ENCODE measurements at places on chromosomes 4 and X.
A peak's percentile ranks its signal among the peaks of the same experiment; 100 is the strongest.

DNA sequence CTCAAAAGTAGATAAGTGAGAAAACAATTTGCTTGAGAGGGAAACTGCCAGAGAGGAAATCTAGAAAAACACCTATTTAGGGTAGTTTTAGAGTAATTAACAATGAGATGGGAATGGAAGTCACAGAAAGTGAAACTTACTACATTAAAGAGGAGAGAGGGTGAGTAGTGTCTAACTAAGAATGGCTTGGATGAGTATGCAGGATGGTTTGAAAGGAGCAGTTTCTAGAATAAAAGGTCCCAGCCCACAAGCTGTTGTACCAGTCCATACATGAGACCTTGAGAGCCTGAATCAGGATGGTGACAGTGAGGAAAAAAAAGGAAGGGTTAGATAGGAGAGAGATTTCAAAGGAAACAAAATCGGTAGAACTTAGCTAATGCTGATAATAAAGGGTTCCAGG lies 1.3 kb downstream of the GAR1 start:
- no peak for DNase-seq

DNA sequence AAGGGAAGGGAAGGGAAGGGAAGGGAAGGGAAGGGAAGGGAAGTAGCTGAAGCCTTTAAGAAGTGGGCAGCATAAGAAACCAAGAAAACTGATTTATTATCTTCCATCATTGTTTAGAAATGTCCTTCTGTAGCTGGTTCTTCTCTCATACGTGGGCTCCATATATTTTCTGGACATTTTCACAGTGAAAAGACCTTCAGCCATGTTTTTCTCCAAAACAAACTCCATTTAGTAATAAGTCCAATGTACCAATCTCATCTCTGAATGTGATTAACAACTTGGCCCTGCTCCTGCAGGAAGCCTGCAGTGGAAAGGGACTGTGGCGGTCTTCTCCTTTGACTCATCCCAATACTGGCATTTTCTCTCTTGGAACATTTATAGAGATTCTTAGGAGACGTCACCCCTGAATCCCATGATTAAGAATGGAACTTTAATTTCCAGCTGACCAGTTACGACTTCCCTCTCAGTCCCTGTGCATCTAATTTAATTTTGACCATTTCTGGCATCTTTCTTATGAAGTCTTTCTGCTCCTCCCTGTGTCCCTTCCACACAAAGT lies 96.6 kb upstream of the GUCY1A1 start:
- DNase-seq, result no peak

DNA sequence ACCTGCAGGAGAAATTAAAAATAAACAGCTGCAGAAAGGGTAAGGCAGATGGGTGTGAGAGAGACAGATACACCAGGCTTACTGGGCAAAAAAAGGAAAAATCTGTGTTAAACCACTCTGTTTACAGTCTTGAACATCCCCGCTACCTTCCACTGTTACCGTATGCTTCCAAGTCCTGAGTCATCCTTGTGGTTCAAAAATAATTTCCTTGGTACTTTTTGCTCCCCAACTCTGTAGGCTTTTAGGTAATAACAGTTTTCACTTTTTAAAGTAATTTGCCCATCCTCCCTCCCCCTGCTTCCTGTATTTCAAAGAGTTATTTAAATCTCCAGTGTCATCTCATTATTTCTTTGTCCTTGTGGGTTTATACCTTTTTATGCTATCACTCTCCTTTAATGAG lies 210.1 kb upstream of the FAT4 start:
- DNase-seq, result no peak

GRCh38 chr4:1211891-1212545 lies 36.9 kb downstream of the CTBP1 start:
- no peak for DNase-seq

- peak; percentile 10 for DNase-seq
Observed at GRCh38 chr4:143587703-143588102, 74.2 kb downstream of the SMARCA5 start.

GRCh38 chr4:137394018-137394417 lies 138.3 kb downstream of the PCDH18 start:
- DNase-seq, result peak; percentile 74

DNA sequence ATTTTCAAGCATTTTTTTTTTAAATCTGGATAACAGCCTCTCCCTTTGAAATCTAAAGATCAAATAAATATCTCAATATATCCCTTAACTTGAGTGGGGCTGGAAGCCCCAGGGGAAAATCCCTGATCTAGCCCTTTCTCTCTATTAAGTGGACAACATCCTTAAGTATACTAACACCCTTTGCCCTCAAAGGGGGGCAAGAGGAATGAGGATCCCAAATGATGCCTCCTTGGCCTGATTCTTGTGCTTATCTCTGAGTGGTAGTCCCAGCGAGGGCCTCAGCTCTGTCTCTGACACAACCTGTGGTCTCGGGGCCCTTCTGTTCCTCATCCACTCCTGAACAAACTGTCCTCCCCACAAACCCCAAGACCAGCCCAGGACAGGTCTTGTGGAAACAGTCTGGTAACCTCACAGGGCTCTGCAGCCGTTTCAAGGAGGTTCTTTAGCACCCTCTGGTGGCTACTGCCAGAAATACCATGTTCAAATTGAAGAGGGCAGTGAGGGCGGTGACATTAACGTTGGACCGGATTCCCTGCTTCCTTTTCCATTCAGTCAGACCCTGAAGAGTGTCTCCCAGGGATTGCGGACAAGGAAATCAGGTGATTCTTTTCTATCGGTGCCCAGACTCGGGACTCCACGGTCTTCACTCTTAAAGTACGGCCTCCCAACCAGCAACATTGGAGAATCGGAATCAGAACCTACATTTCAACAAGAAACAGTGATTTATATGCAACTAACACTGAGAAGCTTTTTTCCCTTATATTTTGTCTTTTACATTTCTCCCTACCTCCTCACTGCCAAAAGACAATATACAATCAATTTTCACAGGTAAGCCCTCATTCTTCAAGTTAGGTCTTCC lies 13.0 kb downstream of the CXCL13 start:
- DNase-seq, result peak; percentile 90

DNA sequence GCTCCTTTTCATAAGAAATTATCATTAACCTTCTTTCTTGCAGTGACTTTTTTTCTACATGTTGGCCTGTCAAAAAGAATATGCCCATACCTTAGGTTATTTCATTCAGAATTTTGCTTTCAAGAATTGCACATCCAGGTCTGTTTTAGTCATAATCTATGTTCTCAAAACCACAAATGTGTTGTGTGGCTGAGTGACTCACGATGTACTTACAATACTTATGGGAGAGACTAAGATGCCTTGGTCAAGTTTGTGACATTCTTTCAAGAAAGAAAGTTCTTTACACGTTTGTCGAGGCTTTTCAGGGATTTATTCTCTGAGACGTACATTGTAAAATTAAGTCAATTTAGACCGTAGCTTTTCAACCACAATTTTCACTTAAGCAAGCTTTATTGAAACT lies 396.7 kb downstream of the FSTL5 start:
- DNase-seq, result no peak

GRCh38 chr4:89152972-89153371 lies 41.6 kb downstream of the TIGD2 start:
- peak; percentile 64 for DNase-seq

- no peak for DNase-seq
Observed at GRCh38 chrX:17595456-17596035, 141.7 kb upstream of the SCML1 start.

- DNase-seq, result no peak
Observed at GRCh38 chr4:5933116-5933515, 40.2 kb upstream of the CRMP1 start.

DNA sequence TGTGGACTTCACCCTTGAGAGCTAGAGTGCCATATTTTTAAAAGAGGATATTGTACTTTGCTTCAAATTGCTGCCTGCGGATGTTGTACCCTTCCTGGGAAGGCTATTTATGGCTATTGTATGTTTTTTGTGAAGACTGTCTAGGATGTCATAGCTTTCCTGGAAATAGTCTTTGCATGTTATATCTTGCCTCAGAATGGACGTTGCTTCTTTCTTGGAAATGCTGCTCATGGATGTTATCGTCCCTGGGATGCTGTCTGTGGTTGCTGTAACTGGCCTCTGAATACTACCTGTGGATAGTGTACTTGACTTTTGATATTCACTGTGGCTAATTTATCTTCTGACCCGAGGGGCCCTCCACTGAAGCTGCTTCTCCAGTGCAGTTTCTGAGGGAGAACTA lies 146.8 kb downstream of the ENOX2 start:
- no peak for DNase-seq

GRCh38 chrX:13287816-13288215 lies 32.0 kb downstream of the ATXN3L start:
- no peak for DNase-seq

GRCh38 chr4:8666581-8666980 lies 74.0 kb downstream of the CPZ start:
- no peak for DNase-seq

- DNase-seq, result no peak
Observed at GRCh38 chr4:40434126-40434687, 99.1 kb downstream of the CHRNA9 start.

DNA sequence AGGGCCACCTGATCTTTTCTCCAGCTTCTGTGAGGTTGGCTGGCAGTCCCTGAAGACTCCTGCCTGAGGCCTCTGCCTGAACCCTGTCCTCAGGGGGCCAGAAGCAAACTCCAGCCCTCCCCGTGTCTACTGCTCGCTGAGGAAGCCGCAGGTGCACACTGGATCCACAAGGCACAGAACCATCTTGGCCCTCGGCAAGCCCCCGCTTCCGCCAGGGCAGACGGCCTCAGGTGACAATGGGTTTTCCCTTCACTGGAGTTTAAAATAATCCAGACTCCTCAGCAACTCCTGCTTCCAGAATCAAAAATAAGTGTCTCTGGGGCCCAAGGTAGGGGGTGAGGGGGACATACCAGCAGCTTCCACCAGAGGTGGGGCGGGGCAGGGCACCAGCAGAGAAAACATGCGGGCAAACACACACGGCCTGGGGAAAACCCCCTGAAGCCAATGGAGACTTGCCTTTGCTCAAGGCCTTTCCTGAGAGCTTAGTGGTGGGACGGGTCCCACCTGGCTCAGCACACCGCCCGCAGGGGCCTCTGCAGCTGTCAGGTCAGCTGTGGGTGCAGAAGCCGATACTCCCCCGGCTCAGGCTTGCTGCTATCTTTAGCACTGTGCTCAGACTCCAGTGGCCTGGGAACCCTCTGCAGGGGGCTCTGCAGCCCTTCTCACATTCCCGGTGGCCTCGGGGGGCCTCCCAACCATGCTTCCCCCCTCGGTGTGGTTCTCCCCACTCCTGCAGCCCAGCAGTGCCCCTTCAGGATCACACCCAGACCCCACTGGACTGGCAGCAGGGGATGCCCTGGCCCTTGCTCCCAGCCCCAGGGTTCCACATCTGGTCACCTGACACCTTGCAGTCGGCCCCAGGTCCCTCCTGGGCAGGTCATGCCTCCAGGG lies 1.9 kb downstream of the MYL5 start:
- DNase-seq, result no peak

DNA sequence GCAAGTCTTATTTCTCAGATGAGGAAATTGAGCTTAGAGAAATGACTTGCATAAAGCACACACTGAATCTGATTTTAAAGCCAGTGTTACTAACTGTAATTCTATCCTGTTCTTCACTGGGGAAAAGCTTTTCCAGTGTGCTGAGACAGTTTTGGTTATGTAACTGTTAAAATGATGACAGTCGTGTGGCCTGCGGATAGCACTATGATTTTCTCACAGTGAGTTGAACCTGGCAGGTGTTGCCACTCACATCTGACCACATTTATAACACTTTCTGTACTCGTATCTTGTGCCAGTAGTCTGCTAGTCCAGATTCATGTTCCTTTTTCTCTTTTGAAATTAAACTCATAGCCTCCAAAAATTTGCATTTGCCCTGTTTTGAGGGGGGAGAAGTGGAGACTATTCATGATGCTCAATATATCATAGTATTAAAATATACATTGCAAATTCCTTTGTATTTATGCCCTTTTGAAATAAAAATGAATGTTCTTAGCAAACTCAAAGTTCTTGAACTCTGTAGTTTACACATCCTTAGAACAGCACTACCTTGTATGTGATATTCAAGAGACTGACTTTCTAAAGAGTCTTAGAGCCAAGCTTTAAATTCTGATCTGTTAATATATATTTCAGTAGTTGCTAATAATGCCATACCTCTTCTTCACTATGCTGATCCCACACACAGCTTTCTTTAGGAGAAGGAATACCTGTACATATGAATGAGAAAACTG lies 132.3 kb downstream of the PDLIM5 start:
- no peak for DNase-seq

DNA sequence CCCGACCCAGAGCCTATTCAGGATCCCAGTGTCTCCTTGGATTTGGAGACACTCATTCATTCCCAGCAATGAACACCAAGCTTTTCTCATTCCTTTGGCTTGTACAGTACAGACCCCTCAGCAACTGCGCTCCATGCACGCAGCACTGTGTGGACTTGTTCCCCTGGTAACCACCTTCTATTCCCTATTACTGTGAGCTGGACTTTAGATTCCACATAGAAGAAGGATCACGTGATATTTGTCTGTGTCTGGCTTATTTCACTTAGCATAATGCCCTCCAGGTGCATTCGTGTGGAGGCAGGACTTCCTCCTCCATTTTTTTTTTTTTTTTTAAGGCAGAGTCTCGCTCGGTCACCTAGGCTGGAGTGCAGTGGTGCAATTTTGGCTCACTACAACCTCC lies 106.4 kb downstream of the PHKA2 start:
- DNase-seq, result no peak

GRCh38 chr4:78298618-78299017 lies 241.5 kb downstream of the FRAS1 start:
- no peak for DNase-seq

GRCh38 chrX:72358313-72358712 lies 52.6 kb upstream of the CITED1 start:
- DNase-seq, result no peak

GRCh38 chr4:85965529-85965928 lies 394.3 kb downstream of the MAPK10 start:
- no peak for DNase-seq

GRCh38 chr4:152935631-152936445 lies at the start of gene FHDC1:
Gene FHDC1, plus strand, starts transcription at chr4:152936323. Its CDS starts 6,735 bp downstream, at chr4:152943058.
- peak; percentile 68 for DNase-seq

GRCh38 chrX:23276475-23276874 lies 58.2 kb upstream of the PTCHD1 start:
- DNase-seq, result no peak

DNA sequence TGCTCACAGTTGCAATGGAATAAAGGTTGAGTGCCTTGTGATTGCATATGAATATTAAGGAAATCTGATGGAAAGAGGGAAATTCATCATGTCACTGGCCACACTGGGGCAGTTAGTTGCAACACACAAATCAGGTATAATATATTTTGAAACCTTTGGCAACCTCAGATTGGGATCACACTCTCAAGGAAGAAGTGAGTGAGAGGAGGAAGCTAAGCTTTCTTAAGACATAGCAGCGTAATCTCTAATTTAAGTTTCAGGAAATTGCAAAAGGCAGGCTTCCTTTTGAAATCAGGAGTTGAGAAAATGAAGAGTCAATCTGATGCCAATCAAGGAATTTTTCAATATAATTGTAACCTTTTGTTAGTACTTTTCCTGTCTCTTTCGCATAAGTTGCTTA lies 12.3 kb upstream of the CLTRN start:
- DNase-seq, result no peak

GRCh38 chr4:185589067-185589836 lies 53.9 kb upstream of the PDLIM3 start:
- DNase-seq, result no peak

- no peak for DNase-seq
Observed at GRCh38 chr4:89639395-89639794, 197.6 kb downstream of the SNCA start.

Data from eye (tissue), 1 donor.